ENCODE measurements at places on chromosomes 1 and 21. TPM values are rescaled to one million over a fixed set of nuclear protein-coding genes. Genes with fewer than 3 reads are reported as not detected.

Gene CELA2A
- 0.38 TPM for polyA plus RNA-seq

GRCh38 chr1:211643324-211644212, 31.9 kb downstream of the NEK2 start:
- peak; percentile 37 for DNase-seq

DNA sequence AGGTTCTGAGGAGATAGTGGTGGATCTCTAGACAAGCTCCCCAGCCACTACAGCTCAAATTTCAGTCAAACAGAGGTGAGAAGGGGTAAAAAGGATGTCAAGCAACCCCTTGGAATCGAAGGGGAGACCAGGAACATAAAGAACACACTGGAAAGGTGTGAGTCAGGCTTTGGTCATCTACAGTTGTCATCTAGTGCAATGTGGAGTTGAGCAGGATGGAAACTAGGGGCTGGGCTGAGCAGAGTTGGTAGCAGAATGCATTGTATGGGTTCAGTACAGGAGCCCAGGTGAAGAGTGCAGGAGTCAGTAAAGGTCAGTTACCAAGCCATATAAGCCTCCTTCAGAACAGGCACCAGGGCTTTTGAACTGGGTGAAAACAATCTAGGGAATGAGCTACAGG, 52.7 kb upstream of the VAV3 start:
- DNase-seq: no peak

DNA sequence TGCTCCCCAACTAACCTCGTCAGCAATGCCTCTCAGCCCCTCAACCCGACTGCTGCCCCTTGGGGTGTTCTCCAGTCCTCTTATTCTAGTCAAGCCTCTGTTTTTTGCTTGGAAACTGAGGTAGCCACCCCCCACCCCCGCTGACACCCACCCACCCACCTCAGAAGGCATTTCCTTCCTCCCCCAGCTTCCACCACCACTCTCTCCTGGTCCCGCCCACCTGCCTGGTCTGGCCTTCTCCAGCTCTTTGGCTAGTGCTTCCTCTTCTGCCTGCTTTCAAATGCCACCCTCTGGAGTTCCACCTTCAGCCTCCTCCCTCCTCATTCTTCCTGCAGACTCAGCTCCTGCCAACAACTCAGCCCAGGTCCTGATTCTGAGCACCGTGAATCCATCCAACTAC, 35.3 kb downstream of the OLFML2B start:
- DNase-seq: no peak

GRCh38 chr1:89640440-89640839, 7.5 kb downstream of the LRRC8C start:
- DNase-seq: no peak

Gene RGS18
- polyA plus RNA-seq: 0.99 TPM

Gene LCE1F
- polyA plus RNA-seq: not detected

GRCh38 chr1:201561601-201562000, 22.7 kb downstream of the NAV1 start:
- DNase-seq: no peak

Data from muscle of leg (tissue), 16 donors.